Naive thymus-derived CD4-positive, alpha-beta T cell (primary cell): ENCODE measurements at places on chromosomes 6 and 20. TPM values are rescaled to one million over a fixed set of nuclear protein-coding genes. Genes with fewer than 3 reads are reported as not detected.

GRCh38 chr6:85092226-85092625 lies 327.8 kb upstream of the TBX18 start:
- H3K4me3 ChIP-seq: no peak overlapping the region
- H3K27me3 ChIP-seq: no peaks in the 10 kb centered on the region
- no peak for DNase-seq
- no peaks in the 10 kb centered on the region for H3K36me3 ChIP-seq
- H3K4me1 ChIP-seq: no peaks in the 10 kb centered on the region

DNA sequence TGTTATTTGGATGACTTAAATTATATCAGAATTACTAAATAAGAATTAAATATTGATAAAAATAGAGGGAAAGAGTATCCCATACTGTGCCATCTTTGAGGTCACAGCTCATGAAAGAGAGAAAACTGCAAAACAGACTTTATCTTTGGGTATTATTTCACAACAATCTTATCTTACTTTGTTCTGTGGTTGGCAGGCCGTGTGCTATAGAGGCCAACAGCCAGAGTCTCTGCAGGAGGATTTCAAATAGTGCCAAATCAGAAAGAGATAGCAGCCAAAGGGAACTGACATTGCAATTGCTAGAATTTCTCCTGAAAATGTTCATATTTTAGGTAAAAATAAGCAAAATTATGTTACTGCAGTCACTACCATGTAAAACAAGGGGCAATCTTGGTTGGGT lies 354.2 kb downstream of the GRIK2 start:
- DNase-seq: no peak
- no peak overlapping the region for H3K4me3 ChIP-seq
- no peak overlapping the region for H3K27ac ChIP-seq
- H3K36me3 ChIP-seq: no peaks in the 10 kb centered on the region
- no peaks in the 10 kb centered on the region for H3K4me1 ChIP-seq
- no peaks in the 10 kb centered on the region for H3K27me3 ChIP-seq

Gene FAM135A
- total RNA-seq: 13.1 TPM

Gene ANGPT4
- total RNA-seq: not detected in 2 replicates

DNA sequence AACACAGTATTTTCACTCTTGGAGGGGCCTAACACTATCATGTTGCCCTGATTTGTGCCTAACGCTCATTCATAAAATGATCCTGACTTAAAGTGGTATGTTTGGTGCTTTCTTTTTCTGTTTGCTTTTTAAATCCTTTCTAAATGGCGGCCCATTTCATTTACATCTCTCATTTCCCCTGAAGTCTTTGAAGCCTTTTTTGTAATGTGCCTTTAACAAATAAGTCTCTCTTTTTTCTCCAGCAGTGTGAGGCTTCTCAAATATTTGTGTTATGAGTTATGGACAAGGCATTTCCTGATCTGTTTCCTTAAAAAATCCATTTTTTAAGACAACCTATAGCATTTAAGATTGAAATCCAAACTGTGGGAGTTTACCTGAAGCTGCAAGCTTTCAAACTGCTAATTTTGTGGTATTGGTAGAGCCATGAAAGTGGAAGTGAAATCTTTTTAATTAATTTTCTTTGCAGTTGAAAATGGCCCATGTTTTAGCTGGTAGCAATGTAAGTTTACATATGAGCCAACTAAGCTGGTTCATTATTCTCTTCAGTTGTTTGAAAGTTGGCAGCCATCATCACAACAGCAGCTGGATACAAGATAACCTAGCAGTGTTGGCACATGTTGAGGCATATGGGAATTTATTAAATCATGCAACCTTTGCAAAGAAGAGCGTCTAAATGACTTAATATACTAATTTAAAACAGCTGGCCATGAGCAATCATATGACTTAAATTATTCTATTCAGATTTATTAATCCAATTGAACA lies 469.7 kb downstream of the CDKAL1 start:
- H3K36me3 ChIP-seq: no peaks in the 10 kb centered on the region
- no peak for DNase-seq
- H3K27ac ChIP-seq: no peak overlapping the region
- H3K4me3 ChIP-seq: no peak overlapping the region
- no peaks in the 10 kb centered on the region for H3K27me3 ChIP-seq

GRCh38 chr6:99467509-99468106 lies 42.5 kb upstream of the PNISR start:
- no peaks in the 10 kb centered on the region for H3K27me3 ChIP-seq
- H3K4me3 ChIP-seq: no peak overlapping the region
- H3K27ac ChIP-seq: no peak overlapping the region
- no peaks in the 10 kb centered on the region for H3K4me1 ChIP-seq
- peak; percentile 26 for DNase-seq

- peak; percentile 38 for DNase-seq
- peaks cover 4% of the 10 kb centered on the region for H3K36me3 ChIP-seq
- H3K4me1 ChIP-seq: peaks cover 5% of the 10 kb centered on the region
- H3K27me3 ChIP-seq: no peaks in the 10 kb centered on the region
These were observed 578 bp downstream of the RGL2 start for GRCh38 chr6:33297956-33298772.
